ENCODE measurements at places on chromosomes 2 and 18.

- DNase-seq = no peak
Measured at GRCh38 chr18:5943514-5943913, 48.2 kb upstream of the TMEM200C start.

DNA sequence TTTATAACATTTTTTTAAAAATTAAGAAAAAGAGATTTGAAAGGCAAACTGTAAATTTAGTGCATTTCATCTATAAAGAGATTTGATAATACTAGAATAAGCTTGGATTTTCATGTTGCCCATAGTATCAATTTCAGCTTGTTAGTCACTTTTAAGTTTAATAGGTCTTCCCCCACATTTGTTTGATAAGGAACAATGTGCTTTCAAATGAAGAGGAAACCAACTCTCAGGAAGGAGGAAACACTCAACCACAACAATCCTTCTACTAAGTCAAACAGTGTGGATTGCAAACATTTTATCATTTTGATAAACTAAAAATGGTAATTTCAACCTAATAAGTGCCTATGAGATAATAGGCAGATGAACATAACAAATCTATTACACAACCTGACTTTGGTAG is 397.1 kb upstream of the CDH20 start:
- no peak for DNase-seq

- DNase-seq = no peak
Measured at GRCh38 chr18:41146301-41146700, 808.7 kb upstream of the PIK3C3 start.

DNA sequence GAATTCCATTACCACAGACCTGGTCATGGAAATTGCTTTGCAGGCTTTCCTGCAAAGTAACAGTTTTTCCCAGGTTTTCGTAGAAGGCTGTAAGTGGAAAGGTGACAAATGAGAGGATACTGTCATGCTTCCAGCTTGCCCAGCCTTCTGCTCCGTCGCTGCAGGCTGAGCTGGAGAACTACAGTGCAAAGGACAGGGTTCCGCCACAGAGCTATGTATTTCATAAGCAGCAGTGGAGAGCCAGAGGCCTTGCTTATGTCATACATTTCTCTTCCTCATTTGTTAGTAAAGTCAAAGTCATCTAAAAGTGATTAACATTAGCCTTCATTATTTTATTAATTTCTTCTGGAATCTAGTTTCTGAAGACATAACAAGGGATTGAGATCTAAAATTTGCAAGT is 72.9 kb upstream of the RBM44 start:
- no peak for DNase-seq

DNA sequence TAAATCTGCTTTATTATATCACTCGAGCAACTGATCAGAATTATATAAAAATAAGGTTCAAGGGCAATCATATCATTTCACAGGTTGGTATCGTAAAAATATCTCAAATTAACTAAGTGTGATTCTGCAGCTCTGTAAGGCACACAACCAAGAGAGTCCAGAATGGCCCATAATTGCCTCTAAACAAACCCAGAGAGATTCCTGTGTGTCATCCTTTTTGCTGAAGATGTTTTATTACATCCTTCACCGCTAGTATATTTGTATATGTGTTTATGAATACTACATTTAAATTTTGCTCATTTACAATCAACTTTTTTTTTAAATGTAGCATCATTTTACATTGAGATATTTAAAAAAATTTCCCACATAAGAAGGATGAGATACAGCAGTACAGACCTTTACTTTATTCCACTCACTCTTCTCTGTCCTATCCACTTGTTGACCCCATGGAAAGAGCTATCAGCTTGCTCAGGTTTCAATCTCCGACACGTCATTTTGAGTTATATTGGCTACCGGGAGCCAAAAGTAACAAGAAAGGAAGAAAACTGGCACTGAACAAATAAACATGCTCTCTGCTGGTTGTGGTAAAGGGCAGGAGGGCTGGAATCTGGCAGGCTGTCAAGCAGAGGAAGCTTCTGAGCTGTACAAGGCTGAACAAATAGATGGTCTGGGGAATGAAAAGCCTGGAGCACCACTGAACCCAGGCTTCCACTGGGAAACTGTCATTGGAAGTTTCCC is 23.1 kb downstream of the PLA2R1 start:
- no peak for DNase-seq

- DNase-seq = no peak
Measured at GRCh38 chr18:63150942-63151421, 168.6 kb downstream of the BCL2 start.

DNA sequence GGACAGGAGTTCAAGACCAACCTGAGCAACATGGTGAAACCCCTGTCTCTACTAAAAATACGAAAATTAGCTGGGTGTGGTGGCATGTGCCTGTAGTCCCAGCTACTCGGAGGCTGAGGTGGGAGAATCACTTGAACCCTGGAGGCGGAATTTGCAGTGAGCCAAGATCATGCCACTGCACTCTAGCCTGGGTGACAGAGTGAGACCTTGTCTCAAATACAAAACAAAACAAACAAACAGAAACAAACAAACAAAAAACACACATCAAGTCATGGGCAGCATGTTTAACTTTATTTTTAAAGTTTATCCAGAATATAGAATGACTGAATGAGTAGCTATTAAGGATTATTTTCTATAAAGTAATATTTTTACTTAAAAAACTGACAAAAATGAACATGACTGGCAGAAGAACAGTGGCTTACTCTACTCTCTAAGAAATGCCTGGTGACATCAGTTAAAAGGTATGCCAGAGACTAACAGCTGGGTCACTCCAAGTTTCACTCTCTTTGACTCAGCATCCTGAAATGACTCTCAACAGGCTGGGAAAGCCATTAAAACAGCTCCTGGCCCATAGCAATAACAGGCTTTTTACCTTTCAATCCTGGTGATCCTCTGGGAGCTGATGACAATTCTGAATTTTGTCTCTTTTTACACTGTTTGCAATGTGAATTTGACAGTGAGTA is 281.6 kb upstream of the STON1 start:
- DNase-seq = no peak

- DNase-seq = no peak
Measured at GRCh38 chr2:152421521-152422370, 86.8 kb downstream of the FMNL2 start.

DNA sequence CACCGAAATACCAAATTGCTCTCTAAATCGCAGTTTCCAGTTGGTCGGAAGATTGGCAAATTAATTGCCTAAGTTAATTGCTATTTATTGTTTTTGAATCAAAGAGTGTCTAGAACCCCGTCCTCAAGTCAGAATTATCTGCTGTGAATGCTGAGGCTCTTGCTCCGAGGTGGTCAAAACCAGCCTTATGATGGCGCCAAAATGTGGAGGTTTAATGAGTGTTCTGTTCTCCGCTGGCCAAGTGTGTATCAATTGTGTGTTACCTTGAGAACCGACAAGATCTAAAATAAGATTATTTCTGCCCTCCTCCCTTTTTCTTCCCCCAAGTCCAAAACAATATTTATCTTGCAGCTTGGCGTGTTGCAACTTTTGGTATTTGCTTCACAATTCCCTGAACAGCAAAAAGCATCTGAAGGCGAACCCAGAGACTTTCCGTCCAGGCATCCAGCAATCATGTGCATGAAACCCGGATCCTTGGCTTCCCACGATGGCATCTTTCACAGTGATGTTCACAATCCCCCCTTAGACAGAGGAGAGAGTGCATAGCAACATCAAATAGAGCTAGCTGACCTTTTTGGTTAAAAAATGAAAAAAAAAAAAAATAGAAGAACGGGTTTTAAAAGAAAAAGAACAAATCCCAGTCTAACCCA is 323.0 kb downstream of the MYCN start:
- DNase-seq = no peak

- DNase-seq = no peak
Measured at GRCh38 chr18:36485772-36486171, 188.3 kb downstream of the FHOD3 start.

DNA sequence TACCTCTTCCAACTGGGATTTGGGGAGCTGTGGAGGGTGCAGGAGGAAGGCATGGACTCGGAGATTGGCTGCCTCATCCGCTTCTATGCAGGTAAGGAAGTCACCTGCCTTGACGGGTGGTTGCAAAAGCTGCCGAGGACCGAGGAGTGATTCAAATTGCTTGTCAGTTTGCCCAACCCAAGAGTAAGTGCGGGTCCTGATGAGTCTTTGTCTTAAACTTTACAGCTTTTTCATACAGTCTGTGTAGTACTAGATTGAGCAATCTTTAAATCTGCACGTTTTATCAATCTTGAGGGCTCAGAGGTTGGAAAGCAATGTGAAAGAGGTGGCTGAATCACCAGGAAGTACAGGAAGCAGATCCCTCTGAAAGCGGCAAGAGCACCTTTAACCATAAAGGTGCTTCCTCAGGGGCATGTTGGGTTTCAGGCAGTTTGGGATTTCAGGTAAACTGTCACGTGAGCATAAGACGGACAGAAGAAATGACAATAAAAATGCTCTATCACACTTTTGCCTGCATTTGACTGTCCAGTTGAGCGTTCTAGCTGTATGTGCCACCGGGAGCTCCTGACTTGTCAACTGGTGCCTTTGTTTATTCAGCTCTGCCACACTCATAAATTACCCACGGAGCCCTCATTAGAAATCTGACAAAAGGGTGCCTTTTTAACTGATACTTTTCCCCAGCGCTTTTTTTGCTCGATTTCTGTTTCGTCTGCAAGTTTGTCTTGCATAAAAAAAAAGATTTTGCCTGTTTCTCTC is 2.0 kb downstream of the PHLPP1 start:
- DNase-seq = no peak

GRCh38 chr18:51668607-51669006 is 471.1 kb upstream of the MEX3C start:
- no peak for DNase-seq

- DNase-seq = no peak
Measured at GRCh38 chr2:10392548-10392947, 55.6 kb downstream of the ODC1 start.

GRCh38 chr2:203918839-203919238 is 17.7 kb upstream of the ICOS start:
- no peak for DNase-seq

GRCh38 chr2:132654968-132655367 is 15.0 kb downstream of the LYPD1 start:
- DNase-seq = no peak

GRCh38 chr2:205751569-205752031 is 69.3 kb downstream of the NRP2 start:
- no peak for DNase-seq

Measured in activated CD8-positive, alpha-beta memory T cell treated with anti-CD3 and anti-CD28 coated beads for 1 hour (primary cell).